ENCODE measurements at places on chromosomes 12 and 14.

DNA sequence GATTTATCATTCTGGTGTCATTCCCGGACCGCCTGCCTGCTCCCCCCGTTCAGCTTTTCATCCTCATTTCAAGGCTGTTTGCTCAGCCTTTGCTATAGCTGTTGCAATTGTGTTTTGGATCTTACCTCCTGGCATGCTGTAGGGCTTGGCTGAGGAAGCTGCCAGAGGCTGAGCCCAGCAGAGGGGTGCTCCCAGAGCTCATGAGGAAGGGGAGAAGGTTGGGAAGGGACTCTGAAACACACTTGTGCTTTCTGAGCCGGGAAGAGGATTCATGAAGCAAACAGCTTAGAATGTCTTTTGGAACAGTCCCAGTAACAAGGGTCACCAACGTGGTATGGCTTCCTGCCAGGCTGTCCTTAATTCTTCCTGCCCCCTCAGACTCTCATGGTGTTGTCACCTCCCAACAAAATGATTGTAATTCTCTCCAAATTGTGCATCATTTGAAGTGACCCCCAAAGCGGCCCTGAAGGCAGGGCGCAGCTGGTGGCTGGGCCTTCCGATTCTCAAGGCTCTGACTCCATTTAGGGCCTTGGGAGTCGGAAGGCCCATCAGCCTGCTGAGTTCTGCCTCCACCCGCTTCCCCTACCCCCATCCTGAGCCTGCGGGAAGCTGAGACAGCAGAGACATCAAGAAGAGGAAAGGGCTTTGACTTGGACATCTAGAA is 111.9 kb upstream of the ARHGAP5 start:
- no peak for DNase-seq

GRCh38 chr14:101508196-101508947 is 52.9 kb upstream of the DIO3 start:
- DNase-seq = no peak

DNA sequence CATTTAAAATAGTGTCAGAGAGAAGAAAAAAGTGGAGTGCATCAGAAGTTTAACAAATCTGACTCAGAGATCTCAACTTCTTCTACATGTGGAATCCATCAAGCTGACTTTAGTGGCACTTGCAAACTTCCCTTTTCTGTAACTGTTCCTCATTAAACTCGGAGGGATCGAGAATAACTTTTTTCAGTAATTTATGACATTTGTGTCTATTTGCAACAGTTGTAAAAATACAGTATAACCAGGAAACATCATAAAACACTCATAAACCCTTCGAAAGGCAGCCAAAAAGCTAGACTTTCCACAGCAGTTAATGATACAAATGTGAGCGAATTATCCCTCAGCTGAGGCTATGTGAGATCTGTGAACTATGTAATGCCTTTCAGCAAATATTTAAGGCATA is 1936.8 kb upstream of the SEL1L start:
- no peak for DNase-seq

DNA sequence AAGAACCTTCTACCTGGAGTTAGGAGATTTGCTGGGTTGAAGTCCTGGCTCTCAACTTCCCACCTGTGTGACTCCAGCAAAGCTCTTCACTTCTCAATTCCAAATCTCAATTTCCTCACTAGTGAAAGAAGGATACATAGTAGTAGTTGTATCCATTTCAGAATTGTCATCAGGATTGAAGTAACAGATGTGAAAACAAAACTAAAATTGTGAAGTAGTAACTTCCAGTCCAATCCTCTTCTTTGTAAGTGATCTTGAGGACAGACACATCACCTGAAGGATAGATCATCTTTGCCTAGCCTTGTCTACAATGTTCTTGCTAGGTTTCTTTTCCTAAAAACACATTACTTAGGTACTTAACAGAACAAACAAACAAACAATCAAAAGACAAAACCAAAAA is 1.2 kb upstream of the LRRK2 start:
- no peak for DNase-seq

DNA sequence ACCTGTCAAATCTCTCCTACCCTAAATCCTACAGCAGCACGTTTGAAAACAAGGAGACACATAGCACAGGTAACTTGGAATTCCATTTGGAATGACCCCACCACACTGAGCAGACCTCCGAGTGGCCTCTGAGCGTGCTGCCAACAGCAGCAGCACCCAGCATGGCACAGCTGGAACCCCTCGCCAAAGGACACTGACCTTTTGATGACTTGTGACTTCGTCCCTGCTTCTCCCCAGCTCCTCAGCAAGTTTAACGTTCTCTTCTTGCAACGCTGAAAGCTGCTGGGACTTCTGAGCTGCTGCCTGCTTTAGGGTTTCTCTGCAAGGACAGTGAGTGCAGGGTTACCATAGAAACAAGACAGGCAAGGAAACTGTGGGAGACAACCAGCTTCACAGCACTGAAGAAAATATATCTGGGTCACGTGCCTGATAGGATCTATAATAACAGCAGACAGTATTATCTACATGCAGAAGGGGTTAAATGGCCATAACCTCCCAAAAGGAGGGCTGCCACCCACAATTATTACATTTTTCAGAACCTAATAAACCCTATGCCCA is 43.3 kb upstream of the VPS33A start:
- DNase-seq = no peak

DNA sequence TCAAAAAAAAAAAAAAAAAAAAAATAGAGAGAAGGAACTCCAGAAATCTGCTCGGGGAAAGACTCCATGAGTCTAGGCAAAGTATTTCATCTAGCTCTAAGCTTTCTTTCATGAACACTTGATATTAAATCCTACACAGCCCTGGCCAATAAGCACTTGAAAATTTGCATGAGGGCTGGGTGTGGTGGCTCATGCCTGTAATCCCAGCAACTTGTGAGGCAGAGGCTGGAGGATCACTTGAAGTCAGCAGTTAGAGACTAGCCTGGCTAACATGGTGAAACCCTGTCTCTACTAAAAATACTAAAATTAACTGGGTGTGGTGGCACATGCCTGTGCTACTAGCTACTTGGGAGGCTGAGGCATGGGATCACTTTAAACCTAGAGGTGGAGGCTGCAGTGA is 13.1 kb upstream of the METAP2 start:
- no peak for DNase-seq

DNA sequence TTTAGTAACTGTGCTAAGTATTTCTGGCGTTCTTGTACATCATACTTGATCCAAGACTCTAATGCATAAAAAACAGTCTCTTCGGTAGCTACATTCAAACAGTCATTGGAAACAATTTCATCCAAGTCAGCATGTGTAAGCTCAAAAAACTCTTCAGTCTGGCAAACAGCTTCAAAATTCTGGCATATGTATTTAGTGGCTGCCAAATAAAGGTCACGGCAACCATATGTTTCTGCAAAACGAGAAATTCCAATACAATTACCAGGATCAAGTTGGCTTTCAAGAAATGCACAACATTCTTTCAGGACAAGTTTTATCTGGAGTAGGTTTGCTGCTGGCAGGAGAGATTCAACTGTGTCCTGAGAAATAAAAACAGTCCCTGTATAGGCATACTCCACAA is 16.5 kb downstream of the KLHL28 start:
- DNase-seq = no peak

DNA sequence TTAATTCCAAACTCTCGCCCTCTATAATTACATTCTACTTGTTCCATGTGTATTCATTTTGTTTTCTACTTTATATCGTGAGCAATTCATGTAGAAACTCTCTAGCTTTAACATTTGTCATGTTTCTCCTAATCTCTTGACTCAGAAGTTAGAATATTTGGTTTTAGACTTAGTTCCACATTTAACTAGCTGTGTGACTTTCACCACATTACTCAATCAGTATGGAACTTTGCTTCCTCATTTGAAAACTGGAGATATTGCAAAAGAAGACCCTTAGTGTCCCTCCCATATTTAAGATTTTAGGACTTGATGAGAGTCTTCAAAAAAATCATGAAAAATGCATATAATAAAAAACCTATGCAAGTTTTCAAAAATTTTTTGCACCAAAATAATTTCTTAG is 447.5 kb downstream of the GXYLT1 start:
- DNase-seq = no peak

- peak; percentile 49 for DNase-seq
These were observed 55.8 kb upstream of the VRK1 start for GRCh38 chr14:96741151-96741977.

- DNase-seq = no peak
These were observed 174.0 kb downstream of the DAD1 start for GRCh38 chr14:22414876-22415604.

GRCh38 chr14:21142357-21142756 is 13.5 kb downstream of the OR5AU1 start:
- DNase-seq = no peak

DNA sequence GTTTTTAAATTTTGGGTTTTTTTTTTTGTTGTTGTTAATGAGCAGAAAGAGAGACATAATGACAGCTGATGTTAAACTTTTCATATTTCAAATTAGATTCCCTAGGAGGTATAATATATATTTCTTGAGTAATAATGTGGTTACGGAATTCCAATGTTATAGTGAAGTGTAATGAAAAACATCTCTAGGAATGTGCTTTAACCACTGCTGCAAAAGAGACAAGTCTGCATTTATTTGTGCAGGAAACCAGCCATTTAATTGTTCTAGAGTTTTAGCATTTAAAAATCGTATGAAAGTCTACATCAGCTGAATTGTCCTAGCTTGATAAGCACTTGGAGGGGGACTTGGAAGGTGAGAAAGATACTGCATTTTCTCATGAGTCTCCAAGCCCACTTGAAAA is 14.3 kb downstream of the SERPINA10 start:
- DNase-seq = no peak

DNA sequence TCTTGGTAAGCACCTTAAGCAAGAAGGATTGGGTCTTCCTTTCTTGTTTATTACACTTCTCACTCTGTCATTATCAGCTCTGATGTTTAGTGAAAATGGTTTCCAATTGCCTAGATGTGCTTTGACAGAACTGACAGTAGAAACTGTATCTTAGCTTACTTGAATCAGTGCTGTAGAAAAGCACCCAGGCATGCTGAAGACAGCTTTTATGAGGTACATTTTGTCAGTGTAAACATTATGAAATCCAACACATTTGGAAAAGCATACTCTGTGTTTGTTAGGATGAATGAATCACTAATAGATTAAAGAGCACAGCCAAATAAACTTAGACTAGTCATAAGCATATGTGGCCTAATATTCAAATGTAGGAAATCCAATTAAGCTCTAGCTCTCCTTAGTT is 290.2 kb upstream of the NPAS3 start:
- no peak for DNase-seq

DNA sequence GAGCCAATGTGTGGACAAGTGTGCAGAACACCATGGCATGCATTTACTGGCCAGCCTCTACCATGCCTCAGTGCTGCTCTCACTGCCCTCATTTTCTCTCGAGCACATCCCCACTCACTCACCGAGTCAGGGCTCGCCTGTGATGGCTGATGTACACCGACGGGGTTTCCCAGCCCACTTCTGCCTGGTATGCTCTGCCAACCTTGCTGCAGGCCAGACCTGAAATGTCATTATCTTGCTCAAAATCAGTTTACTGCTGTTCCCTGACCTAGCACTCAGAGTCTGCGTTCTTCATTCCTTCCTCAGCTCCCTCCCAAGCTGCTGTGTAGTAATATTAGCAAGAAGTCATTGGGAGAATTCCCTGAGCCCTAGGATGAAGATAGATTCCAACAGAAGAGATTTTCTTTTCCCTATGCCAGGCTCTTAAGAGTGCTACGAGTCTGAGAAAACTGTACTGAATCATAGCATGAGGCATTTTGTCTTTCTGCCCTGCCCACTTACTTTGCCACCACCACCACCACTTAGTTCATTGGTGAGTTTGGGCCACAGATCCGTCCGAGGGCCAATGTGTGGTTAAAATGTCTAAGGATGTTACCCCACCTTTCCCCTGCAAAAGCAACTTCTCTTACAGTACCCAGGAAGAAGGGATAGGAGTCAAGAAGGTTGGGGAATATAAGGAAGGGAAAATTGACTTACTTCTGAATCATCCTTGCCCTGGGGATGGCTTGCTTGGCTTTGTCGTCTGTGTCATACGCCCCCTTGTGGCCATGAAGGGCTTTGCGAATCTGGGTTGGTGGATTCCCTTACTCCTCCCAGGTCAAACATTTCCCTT is 51.0 kb downstream of the BMAL2 start:
- DNase-seq = peak; percentile 2

- no peak for DNase-seq
These were observed 95.8 kb downstream of the ITPK1 start for GRCh38 chr14:93019970-93020369.

DNA sequence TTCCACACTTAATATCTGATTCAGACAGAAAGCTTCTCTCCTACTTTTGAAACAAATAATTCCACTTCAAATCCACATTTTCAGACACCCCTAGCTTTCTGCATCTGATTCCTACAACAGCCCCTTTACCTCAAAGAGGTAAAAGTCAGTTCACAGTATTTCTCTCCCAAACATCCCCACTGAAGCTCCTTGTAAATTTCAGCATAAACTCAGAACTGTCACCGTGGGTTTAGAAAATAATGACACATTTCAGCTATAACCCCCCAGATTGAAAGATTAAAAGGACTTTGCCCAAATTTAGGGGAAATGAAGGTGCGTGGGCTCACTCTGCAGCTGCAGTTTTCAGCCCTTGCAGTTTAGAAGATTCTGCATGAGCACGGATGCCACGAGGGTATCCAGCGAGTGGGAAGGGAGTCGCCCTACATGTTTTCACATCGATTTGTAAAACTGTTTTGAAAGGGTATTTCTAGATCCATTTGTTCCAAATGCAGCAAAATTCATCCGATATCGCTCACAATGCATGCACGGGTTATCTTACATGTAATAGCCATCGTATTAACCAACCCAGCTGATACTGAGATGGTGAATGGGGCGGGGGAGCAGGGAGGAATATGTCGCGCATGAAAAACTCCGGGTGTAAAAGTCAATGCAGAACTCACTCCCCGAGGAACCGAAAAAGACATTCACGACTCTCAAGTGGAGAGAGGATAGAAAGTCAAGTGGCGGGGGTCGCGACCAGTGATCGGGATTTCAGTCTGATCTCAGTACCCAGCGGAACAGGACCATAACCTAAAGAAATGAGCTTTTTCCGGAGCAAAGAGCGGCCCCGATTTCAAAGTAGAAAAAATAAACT is 5.0 kb upstream of the CCND2 start:
- DNase-seq = no peak

- DNase-seq = no peak
These were observed 48.8 kb downstream of the DAO start for GRCh38 chr12:108928695-108929094.

GRCh38 chr14:94536836-94537235 is 24.4 kb upstream of the SERPINA4 start:
- no peak for DNase-seq

- no peak for DNase-seq
These were observed 221.5 kb downstream of the KCNC2 start for GRCh38 chr12:74988156-74988555.
